ENCODE measurements at places on chromosomes 12 and 14.

DNA sequence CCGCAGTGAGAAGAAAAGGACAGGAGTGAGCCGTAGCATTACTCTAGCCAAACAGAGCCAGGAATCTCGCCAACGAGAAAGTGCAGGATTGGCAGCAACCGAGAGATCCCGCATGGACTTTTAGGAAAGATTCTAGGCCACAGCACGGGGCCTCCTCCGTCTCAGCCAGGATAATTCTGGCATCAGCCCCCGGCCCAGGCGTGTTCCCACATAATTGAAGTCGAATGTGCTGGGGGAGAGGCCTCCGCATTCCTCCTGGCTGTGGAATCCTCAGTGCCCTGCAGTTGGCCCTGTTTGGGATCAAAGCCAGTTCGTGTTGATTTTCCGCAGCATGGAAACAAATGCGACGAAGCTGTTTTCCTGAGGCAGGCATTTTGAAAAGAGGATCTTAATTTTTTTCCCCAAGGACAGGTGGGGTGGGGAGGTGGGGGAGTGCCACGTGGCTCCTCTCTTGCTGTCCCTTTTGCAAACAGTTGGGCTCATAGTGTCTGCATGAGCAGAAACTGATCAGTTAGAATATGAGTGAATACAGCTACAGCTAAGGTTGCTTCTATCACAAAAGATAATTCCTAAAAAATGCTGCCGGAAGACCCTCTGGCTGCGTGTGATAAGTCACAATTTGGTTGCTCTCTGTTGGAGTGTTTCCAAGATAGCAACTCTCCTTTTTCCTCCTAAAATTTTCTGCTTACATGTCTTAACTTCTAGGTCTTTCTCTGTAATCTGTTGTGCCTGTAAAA lies 37.3 kb upstream of the ATXN2 start:
- DNase-seq: no peak

- DNase-seq: no peak
Measured at GRCh38 chr14:40859055-40859454, 747.6 kb upstream of the LRFN5 start.

- no peak for DNase-seq
Measured at GRCh38 chr14:49982501-49982951, 89.6 kb downstream of the ARF6 start.

DNA sequence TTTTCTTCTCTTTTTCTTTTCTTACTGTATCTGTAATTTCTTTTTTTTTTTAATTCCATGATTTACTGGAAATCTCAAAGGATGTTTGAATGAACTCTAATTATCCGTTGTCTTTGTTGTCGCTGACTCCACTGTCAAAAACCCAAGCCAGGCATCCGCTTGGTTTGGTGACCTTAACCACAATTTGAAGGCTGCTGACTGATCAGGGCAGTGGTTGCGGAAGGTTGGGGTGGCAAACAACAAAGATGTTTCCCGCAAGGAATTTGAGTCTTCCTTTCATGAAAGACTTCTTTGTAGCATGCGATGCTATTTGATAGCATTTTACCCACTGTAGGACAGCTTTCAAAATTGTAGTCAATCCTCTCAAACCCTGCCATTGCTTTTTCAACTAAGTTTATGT lies 1013.8 kb downstream of the DIO2 start:
- DNase-seq: no peak

GRCh38 chr14:91341751-91342154 lies 75.9 kb downstream of the CCDC88C start:
- no peak for DNase-seq

DNA sequence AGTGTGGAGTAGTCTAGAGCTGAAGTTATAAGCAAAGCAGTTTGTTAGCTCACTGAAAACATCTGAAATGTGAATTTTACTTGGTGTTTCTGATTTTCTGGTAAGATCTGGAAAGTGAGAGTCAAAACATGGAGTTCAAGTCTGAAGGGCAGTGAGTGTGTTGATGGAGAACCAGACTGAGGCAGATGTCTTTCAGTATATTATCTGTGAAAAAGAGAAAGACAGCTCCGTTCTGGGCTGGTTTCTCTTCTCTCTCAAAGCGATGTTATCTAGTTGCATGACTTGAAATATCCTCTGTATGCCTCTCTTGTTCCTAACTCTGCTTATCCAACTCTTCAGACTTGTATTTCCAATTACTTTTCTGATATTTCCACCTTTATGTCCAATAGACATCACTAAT lies 381.9 kb upstream of the RGS6 start:
- DNase-seq: no peak

GRCh38 chr12:85575120-85576096 lies 260.8 kb downstream of the RASSF9 start:
- no peak for DNase-seq

DNA sequence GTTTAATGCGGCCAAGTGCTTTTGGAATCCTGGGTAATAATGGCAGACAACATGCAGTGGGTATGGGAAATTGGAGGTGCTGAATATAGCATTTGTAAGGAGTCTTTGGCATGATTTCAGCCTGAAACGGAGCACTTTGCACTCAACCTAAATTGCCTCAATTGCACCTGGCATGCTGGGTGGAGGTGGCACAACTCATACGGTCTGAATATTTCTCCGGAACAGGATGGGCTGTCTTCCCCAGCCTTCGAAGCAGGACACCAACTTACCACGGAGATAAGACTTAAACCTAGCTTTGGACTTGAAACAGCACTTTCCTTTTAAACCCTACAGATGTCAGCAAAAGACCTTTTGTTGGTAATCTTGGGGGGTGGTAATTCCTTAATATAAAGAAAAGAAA lies 153.7 kb upstream of the SRRM4 start:
- no peak for DNase-seq
